ENCODE measurements at places on chromosomes 5 and 9. TPM values are rescaled to one million over a fixed set of nuclear protein-coding genes. Genes with fewer than 3 reads are reported as not detected.
A peak's percentile ranks its signal among the peaks of the same experiment; 100 is the strongest.

PRSS3 gene
- not detected for total RNA-seq

CTXN3 gene
- total RNA-seq, result not detected

PHF24 gene
- 0.16 TPM for total RNA-seq

DIRAS2 gene
- 0.27 TPM for total RNA-seq

AGXT2 gene
- total RNA-seq, result not detected

SLC6A19 gene
- not detected for total RNA-seq

PFN3 gene
- not detected for total RNA-seq

NR2F1 gene
- total RNA-seq, result 4.3 TPM

GPR151 gene
- not detected for total RNA-seq

DNA sequence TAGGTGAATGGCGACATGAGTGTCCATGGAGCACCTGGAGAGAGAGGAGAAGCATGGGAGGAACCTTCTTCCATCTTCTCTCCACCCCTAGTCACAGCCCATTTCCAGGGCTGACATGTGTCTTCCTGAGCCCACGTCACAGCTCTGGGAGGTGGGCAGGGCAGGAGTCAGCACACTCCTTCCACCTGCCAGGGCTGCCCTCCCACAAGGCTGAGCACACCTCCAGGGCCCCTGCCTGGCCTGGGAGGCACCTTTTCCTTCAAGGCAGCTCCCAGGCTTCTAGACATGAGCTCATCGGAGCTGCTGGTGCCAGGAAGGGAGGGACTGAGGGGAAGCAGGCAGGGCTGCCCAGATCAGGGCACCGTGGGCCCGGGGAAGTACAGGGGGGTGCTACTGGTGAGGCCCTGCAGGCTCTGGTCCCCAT is 13.6 kb upstream of the SYNPO start:
- peak overlapping the region; percentile 7 for H3K27ac ChIP-seq
- peaks cover 55% of the 10 kb centered on the region for H3K4me1 ChIP-seq
- no peaks in the 10 kb centered on the region for H3K36me3 ChIP-seq
- no peaks in the 10 kb centered on the region for H3K27me3 ChIP-seq
- DNase-seq, result peak; percentile 56

DNA sequence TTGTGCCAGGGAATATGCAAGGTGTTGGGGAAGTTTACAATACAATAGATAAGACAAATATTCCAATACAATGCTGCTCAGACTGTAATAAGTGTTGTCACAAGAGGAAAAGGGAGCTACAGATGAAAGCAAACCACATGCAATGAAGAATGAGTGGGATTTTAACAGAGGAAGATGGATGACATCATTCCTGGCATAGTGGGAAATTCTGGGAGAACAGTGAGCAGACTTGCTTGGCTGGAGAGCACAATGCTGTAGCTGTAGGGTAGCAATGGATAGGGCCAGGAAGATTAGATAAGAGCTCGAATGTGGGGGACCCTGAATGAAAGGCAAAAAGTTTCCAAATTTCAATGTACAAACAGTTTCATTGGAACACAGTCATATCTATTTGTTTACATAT is 9.5 kb upstream of the DPYSL3 start:
- H3K27me3 ChIP-seq, result no peaks in the 10 kb centered on the region
- DNase-seq, result no peak
- H3K4me3 ChIP-seq, result no peak overlapping the region
- peaks cover 10% of the 10 kb centered on the region for H3K4me1 ChIP-seq
- no peak overlapping the region for H3K27ac ChIP-seq

GRCh38 chr5:93428868-93429267 is 152.2 kb downstream of the NR2F1-AS1 start:
- no peak overlapping the region for H3K4me3 ChIP-seq
- no peak overlapping the region for H3K27ac ChIP-seq
- no peaks in the 10 kb centered on the region for H3K36me3 ChIP-seq
- no peaks in the 10 kb centered on the region for H3K27me3 ChIP-seq
- DNase-seq, result peak; percentile 75

GRCh38 chr9:21968331-21969010 is 25.7 kb downstream of the CDKN2A start:
- no peak for DNase-seq
- H3K4me1 ChIP-seq, result peaks cover 20% of the 10 kb centered on the region
- H3K4me3 ChIP-seq, result peak overlapping the region; percentile 34
- peaks cover 11% of the 10 kb centered on the region for H3K36me3 ChIP-seq
- H3K27ac ChIP-seq, result no peak overlapping the region
- H3K27me3 ChIP-seq, result peaks cover 54% of the 10 kb centered on the region

- H3K4me3 ChIP-seq, result no peak overlapping the region
- no peaks in the 10 kb centered on the region for H3K36me3 ChIP-seq
- H3K4me1 ChIP-seq, result peaks cover 9% of the 10 kb centered on the region
- H3K27me3 ChIP-seq, result peaks cover 6% of the 10 kb centered on the region
- H3K27ac ChIP-seq, result no peak overlapping the region
Observed at GRCh38 chr9:124758061-124758460, 13.1 kb downstream of the NR6A1 start.

- H3K27ac ChIP-seq, result no peak overlapping the region
- no peaks in the 10 kb centered on the region for H3K27me3 ChIP-seq
- no peaks in the 10 kb centered on the region for H3K4me1 ChIP-seq
Observed at GRCh38 chr5:178327446-178327845, 94.8 kb upstream of the PHYKPL start.

DNA sequence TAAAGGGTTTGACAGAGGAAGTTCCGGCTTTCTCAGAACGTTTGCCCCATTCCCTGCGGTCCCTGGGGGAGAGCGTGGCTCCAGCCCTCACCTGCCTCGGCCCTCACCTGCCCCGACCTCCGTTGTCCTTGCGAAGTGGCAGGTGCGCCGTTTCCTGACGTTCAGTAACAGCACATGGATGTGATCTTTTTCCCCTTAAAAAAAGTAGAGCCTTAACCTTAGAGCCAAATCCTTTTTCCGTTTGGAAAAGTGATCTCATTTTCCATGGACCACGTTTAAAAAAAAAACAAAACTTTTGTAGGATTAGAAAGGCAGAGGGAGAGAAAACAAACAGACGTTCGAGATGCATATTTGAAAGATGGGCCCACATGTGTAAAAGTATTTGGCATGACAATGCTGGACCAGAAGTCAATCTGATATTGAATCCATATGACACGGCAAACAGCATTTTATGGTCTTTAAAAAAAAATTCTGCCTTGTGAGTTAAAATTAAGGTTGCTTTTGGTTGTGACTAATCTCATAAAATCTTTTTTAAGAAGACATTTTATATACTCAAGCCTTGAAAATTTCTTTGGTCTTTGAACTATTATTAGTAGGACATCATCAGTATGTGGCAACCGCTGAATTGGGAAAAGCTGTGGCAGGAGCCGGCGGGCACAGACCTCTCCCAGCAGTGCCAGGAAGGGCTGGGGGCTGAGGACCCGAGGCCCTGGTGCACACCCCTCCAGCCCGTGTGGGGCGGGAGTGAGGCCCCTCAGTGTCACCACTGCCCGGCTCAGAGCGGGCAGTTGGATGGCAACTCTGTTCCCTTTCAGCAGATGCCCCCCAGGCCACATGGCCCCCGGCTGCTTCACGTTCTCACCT is 42.5 kb upstream of the EXOC3 start:
- DNase-seq, result peak; percentile 31
- no peaks in the 10 kb centered on the region for H3K36me3 ChIP-seq
- no peaks in the 10 kb centered on the region for H3K27me3 ChIP-seq
- H3K27ac ChIP-seq, result peak overlapping the region; percentile 99
- H3K4me1 ChIP-seq, result peaks cover 37% of the 10 kb centered on the region

GRCh38 chr5:52638732-52639131 is 149.0 kb upstream of the ITGA1 start:
- no peak overlapping the region for H3K4me3 ChIP-seq
- no peaks in the 10 kb centered on the region for H3K36me3 ChIP-seq
- no peak for DNase-seq

GRCh38 chr9:72857624-72857996 is 95.2 kb downstream of the ALDH1A1 start:
- no peaks in the 10 kb centered on the region for H3K4me1 ChIP-seq
- DNase-seq, result no peak
- H3K27ac ChIP-seq, result no peak overlapping the region
- H3K36me3 ChIP-seq, result no peaks in the 10 kb centered on the region

DNA sequence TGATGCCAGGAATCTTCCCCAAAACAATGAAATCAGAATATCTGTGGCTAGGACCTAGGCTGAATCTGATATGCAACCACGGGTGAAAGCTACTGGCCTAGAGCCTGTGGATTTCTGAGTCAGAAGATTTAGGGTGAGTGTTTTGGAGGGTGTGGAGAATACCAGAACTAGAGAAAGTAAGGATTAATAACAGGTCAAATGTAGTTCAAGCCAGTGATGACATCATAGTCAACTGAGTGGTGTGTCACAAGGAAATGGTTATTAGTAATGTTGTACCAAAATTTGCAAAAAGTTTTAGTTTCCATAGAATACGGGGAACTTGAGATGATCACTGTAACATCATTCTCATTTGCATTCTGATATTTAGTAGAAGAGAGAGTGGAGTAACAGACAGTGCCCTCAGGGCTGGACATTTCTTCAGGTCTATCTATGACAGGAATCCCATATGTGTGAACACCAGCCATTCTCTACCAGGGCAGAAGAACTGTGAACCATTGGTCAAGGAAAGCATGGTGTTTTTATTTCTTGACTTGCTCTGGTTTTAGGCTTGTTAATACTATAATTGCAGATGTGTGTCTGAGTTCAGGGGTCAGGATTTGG is 3.7 kb downstream of the GALNT12 start:
- H3K27me3 ChIP-seq, result peaks cover 7% of the 10 kb centered on the region
- peak; percentile 95 for DNase-seq
- no peak overlapping the region for H3K4me3 ChIP-seq

GRCh38 chr5:148401604-148402003 is 17.8 kb downstream of the FBXO38 start:
- no peak for DNase-seq
- peaks cover 13% of the 10 kb centered on the region for H3K4me1 ChIP-seq
- peaks cover 43% of the 10 kb centered on the region for H3K36me3 ChIP-seq
- no peak overlapping the region for H3K4me3 ChIP-seq
- no peaks in the 10 kb centered on the region for H3K27me3 ChIP-seq
- H3K27ac ChIP-seq, result peak overlapping the region; percentile 41

GRCh38 chr9:6920041-6920440 is 162.3 kb downstream of the KDM4C start:
- H3K27ac ChIP-seq, result no peak overlapping the region
- H3K4me1 ChIP-seq, result no peaks in the 10 kb centered on the region
- H3K4me3 ChIP-seq, result no peak overlapping the region
- H3K36me3 ChIP-seq, result no peaks in the 10 kb centered on the region
- no peak for DNase-seq

DNA sequence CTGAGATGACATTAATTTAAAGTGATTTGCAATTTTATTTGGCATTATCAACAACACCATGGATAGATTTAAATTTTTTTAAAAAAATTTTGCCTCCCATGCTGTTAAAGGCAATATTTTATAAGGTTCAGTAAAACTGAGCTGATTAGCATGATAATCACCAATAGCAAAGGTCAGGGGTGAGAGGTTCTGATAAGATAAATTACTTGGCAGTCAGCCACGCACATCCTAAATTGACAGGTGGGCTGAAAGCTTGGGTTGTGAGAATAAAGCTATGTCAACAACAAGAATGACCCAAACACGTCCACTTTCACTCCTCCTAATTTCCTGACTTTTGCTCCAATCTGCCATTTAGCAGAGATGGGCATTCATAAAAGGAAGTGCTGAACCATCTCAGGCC is 127.1 kb downstream of the LHFPL2 start:
- no peak for DNase-seq
- no peaks in the 10 kb centered on the region for H3K36me3 ChIP-seq
- H3K27me3 ChIP-seq, result no peaks in the 10 kb centered on the region
- H3K4me1 ChIP-seq, result peaks cover 31% of the 10 kb centered on the region
- H3K27ac ChIP-seq, result no peak overlapping the region
- H3K4me3 ChIP-seq, result no peak overlapping the region

- no peaks in the 10 kb centered on the region for H3K4me1 ChIP-seq
- peaks cover 2% of the 10 kb centered on the region for H3K27me3 ChIP-seq
- no peak overlapping the region for H3K27ac ChIP-seq
- H3K4me3 ChIP-seq, result no peak overlapping the region
- DNase-seq, result no peak
Observed at GRCh38 chr9:86921151-86921923, 26.0 kb downstream of the GAS1 start.

- no peaks in the 10 kb centered on the region for H3K4me1 ChIP-seq
- no peak overlapping the region for H3K4me3 ChIP-seq
- no peaks in the 10 kb centered on the region for H3K36me3 ChIP-seq
- no peaks in the 10 kb centered on the region for H3K27me3 ChIP-seq
Observed at GRCh38 chr5:141371572-141372475, 1.8 kb downstream of the PCDHGB3 start.

DNA sequence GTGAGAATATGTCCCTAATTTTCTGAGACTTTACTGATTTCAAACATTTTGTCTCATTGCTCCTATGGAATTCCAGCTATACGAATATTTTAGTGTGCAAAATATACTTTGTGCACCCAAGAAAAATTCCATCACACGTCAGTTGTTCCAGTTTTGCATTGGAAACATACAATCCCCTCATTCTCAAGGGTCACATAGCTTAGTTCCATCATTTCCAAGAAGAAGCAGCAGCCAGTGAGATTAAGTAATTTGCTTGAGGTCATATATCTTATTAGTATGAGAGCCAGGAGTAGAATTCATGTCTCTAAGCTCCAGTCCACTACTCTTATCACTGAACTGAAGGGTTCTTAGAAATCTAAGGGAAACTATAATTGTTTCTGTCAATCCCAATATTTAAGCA is 746.7 kb upstream of the C9orf72 start:
- H3K27ac ChIP-seq, result no peak overlapping the region

- no peak for DNase-seq
- no peak overlapping the region for H3K27ac ChIP-seq
- H3K4me3 ChIP-seq, result no peak overlapping the region
- no peaks in the 10 kb centered on the region for H3K27me3 ChIP-seq
Observed at GRCh38 chr5:3701694-3702093, 106.1 kb downstream of the IRX1 start.

DNA sequence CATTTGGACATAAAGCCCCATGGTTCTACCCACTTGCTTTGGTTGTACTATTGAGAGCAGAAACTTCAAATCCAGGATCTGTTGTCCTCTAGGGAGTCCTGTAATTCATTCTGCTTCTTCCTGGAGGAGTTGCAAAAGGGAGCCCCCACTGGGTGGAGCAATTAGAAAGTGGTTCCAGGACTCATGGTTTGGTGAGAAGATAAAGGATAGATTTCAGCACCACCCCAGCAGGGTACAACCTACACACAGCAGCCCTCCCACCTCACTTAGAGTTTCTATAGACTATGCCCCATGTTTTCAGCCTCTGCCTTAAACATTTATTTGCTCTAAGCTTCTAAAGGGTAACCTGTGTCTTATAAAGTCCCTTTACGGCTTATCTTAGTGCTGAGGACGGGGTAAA is 112.6 kb upstream of the ARRDC3 start:
- no peak overlapping the region for H3K27ac ChIP-seq
- no peak for DNase-seq
- H3K27me3 ChIP-seq, result no peaks in the 10 kb centered on the region
- no peaks in the 10 kb centered on the region for H3K4me1 ChIP-seq

- H3K27me3 ChIP-seq, result no peaks in the 10 kb centered on the region
- peaks cover 17% of the 10 kb centered on the region for H3K4me1 ChIP-seq
- DNase-seq, result peak; percentile 78
- H3K27ac ChIP-seq, result peak overlapping the region; percentile 89
- H3K36me3 ChIP-seq, result no peaks in the 10 kb centered on the region
Observed at GRCh38 chr9:77475641-77476473, 172.3 kb downstream of the GNA14 start.
